Smooth muscle cell of the umbilical artery (primary cell): ENCODE measurements at places on chromosomes 7 and 10. TPM values are rescaled to one million over a fixed set of nuclear protein-coding genes. Genes with fewer than 3 reads are reported as not detected.

The MEOX2 gene
- under 0.01 TPM in 1 of 2 replicates, not detected in the other for total RNA-seq

The MMRN2 gene
- 2.4 and 3.0 TPM in 2 replicates for total RNA-seq

The GNGT1 gene
- total RNA-seq: not detected in 2 replicates

The PURB gene
- 30.6 and 43.1 TPM in 2 replicates for total RNA-seq

The GSTO2 gene
- 2.4 and 2.6 TPM in 2 replicates for total RNA-seq

The CTAGE15 gene
- total RNA-seq: not detected in 2 replicates

The CRHR2 gene
- total RNA-seq: not detected in 2 replicates

The HOXA13 gene
- 6.8 and 10.0 TPM in 2 replicates for total RNA-seq

The LIPK gene
- not detected in 2 replicates for total RNA-seq

The RPEL1 gene
- 0.09 TPM in 1 of 2 replicates, not detected in the other for total RNA-seq

The RNF32 gene
- total RNA-seq: 0.69 and 1.8 TPM in 2 replicates

The EGR2 gene
- 2.3 and 4.8 TPM in 2 replicates for total RNA-seq

The SYT15 gene
- total RNA-seq: 0.05 and 0.59 TPM in 2 replicates

The TSPAN12 gene
- 0.30 and 0.78 TPM in 2 replicates for total RNA-seq

The MRLN gene
- total RNA-seq: not detected in 2 replicates

The MUC12 gene
- total RNA-seq: 0.60 and 1.2 TPM in 2 replicates

The CYP3A5 gene
- total RNA-seq: 0.18 and 0.30 TPM in 2 replicates

The HOXA2 gene
- 0.30 and 0.32 TPM in 2 replicates for total RNA-seq

The ITPRID1 gene
- total RNA-seq: not detected in 2 replicates
